ENCODE measurements at places on chromosomes 13 and 19.

DNA sequence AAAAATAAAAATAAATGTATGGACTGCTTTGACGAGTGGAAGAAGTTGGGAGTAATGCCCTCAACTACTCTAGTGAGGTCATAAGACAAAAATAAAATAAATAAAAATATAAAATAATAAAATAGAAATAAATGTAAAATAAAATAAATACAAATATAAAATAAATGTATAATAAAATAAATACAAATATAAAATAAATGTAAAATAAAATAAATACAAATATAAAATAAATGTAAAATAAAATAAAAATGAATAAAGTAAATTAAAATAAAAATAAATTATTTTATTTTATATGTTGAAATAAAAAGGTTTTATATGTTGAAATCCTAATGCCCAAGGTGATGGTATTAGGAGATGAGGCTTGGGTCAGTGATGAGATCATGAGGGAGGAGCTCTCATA lies 20.1 kb upstream of the IGSF23 start:
- DNase-seq, result no peak

DNA sequence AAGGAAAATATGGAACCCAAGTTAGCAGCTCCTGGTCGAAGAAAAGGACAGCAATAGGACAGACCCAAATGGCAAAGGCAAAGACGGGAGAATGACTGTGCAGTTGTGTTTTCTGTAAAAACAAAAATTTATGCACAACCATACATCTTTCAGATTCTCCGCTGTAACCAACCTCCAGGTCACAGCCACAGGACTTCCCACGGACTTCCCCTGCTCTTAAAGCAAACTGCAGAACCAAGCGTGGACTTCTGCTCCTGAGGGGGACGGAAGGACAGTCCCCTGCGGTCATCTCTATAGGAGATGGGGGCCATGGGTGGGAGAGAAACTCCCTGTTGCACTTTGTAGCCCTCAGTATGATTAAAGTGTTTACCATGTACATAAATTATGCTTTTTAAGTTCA lies 2.5 kb downstream of the GRTP1 start:
- no peak for DNase-seq

GRCh38 chr19:5115771-5116202 lies 146.9 kb downstream of the KDM4B start:
- DNase-seq, result no peak

DNA sequence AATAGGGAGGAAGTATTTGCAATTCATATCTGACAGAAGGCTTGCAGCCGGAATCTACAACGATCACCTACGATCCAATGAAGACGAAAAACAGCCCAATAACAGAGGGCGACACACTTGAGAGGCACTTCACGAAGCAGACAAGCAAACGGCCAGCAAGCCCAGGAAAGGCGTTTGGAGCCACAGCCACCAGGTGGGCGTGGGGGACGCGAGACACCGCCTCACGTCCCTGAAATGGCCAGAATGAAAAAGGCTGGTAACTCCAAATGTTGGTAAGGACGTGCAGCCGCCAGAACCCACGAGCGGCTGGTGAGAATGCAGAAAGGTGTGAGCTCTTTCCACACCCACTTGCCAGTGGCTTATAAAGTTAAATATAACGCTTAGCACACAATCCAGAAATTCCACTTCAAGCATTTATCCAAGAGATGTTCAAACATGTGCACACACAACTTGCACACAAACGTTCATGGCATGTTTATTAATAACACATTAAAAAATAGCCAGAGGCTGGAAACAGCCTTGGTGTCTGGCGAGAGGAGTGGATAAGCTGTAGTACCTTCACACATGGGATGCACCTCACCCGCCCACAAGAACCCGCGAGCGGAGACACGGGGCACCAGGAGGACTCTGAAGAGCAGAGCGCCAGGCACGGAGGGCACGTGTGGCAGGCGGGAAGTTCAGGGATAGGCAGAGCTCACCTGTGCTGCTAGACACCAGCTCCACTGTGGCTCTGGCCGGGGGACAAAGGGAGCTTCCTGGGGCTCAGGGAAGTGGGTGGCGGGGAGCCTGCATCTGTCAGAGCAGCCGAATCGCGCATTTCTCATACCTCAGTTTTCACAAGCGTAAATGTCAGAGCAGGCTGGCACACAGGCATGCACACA lies 89.3 kb downstream of the SPACA7 start:
- DNase-seq, result no peak

DNA sequence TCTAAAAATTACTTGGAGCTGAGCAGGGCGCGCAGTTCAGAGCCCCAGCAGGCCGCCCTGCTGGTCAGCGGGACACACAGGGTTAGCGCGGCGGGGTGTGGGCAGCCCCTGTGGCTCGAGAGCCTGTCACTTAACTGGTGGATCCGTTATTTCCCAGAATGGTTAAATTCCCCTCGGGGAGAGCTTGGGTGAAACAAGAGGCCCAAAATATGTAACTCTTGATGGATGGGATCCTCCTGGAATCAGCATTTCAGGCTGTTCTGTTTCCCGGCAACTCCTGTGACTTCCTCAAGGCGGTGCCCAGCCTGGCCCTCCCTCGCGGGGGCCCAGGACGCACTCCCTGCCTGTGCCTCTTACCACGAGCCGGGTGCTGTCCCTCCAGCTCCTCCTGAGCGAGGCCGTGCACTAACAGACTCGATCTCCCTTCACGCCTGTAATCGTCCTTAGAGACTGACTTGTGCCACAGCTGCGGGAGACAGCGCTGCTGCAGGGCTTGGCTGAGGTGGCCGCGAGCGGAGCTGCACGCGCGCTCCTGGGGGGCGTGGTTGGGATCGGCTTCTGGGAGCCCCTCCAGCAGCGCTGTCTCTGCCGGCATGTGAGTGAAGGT lies 9.7 kb downstream of the PTBP1 start:
- DNase-seq, result no peak

All from activated CD4-positive, alpha-beta T cell treated with anti-CD3 and anti-CD28 coated beads for 48 hours (primary cell).